ENCODE measurements at places on chromosomes 7 and 10.

DNA sequence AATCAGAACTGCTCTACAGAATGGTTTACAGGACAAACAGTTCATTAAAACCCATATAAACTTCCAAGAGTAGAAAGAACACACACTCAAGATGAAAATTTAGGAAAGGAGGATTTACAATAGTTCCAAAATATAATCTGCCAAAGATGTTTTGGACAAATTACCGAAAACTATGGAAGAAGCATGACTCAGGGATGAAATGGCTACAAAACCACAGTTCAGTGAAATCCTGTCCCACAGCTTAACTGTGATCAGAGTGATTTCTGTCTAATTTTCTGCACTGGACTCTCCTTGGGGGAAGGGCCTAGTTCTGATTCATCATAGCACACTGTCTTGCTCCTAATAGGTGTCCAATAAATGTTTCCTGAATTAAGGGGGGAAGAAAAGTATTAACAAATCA, 82.2 kb downstream of the HIPK2 start:
- no peak for DNase-seq

DNA sequence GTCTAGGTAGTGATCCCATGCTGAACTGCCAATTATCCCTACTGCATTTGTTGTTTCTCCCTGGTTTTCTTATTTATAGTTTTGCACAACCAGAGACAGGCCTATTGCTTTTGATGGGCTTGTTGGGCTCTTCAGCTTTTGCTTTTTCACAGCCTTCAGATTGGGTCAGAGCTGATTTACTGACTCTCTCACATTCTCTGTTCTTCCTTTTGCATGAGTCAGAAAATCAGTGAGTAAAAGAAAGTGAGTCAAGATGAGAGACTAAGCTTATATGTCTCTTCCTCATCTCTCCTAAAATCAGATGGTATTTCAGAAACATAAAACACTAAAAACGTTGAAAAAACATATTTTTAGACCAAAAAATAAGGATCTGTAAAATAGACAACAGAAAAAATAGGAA, 1135.4 kb downstream of the XPNPEP1 start:
- DNase-seq: no peak

DNA sequence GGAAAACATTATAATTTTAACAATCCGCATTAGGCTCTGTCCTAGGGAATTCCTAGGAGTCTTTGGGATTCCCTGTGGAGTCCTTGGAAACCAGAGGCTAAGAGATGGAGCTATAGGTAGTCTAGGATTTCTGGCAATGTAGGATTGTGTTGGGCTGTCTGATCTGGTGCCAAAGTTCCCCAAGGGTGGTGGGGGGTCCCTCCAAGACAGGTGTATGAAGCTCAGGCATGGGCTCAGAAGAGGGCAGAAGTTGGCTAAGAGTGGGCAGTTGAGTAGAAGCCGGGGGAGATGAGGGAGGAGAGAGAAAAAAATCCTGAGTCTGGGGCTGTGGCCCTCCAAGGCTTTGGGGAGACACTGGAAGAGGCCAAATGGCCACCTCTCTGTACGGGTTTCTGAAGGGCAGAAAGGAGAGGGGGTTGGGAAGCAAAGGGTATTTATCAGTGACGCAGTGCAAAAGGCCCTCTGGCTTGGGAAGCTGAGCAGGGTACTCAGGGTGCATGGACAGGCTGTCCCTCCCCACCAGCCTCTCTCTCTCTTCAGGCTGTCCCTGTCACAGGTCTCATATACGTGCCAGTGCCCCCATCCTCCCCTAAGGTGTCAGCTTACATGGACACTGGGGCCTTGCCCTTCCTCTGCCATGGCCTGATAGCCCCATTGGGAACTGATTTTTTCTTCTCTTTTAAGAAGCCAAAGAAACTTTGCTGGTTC, 929 bp downstream of the HOXA6 start:
- DNase-seq: no peak

DNA sequence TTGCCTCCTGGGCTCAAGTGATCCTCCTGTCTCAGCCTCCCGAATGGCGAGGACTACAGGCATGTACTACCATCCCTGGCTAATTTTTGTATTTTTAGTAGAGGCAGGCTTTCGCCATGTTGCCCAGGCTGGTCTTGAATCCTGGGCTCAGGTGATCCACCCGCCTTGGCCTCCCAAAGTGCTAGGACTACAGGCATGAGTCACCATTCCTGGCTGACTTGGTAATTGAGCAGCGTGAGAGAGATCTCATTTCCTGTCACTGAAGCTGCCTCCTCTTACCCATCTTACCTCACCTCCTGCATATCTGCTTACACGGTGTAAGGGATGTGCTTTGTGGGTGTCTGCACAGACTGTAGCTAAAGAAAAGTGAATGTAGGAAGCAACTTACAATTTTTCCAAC, 9.7 kb downstream of the IFIT3 start:
- no peak for DNase-seq

GRCh38 chr10:32326119-32326518, 20.8 kb downstream of the EPC1 start:
- no peak for DNase-seq

DNA sequence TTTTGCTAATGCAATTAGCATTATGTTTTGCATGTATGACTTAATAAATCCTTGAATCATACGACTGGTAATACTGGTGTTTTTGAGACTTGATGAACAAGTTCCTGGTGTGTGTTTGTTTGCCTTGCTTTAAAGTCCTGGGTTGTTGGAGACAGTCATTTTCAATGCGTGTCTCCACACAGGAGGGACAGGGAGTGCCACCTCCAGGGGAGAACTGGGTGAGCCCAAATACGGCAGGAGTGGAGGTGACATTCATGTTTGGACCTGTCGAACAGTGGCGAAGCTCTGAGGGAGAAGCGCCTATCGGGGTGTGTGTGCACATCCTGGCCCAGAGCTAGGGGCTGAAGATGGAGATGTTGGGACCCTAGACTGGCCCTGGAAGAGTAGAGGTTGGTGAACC, 43.8 kb downstream of the DAGLB start:
- no peak for DNase-seq

DNA sequence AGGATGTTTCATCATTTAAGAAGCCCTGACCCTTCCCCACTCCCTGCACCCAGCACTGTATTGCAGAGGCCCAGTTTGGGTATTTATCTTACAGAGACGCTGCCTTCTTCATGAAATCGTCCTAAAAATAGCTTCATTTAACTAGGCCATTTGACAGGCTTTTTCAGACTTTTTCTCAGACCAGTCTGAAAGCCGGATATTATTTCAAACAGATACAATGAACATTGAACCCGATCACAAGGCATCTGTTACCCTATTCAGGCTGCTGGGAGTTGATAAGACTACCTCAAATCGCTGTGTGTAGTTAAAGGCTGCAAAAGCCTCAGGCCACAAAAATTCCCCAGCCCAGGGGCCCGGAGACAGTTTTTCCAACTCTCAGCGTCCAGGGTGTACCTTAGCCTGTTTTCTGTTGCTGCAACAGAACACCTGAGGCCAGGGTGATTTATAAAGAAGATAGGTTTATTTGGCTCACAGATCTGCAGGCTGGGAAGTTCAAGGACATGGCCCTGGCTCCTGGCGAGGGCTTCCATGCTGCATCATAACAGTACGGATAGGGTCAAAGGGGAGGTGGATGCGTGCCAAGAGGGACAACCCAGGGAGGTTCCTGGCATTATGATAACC, 130.7 kb upstream of the SH2B2 start:
- DNase-seq: no peak

DNA sequence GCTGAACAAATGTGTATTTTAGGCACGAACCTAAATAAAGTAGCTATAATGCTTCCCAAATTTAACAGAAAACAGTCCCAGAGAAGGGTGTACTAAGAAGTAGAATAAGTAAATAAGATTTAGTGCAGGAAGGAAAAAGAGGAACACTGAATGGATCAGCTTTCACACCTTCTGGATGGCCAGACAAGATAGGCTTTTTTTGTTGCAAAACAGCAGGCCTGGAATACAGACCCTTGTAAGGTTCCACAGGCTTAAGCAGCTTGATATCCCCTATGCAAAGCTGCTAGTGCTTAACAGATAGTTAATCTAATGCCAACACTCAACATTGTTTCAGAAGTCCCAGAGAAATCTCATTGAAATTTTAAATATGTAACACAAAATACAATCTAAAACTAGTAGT, 328.1 kb upstream of the STEAP1 start:
- DNase-seq: no peak

GRCh38 chr7:36456138-36456537, 66.5 kb downstream of the ANLN start:
- no peak for DNase-seq

DNA sequence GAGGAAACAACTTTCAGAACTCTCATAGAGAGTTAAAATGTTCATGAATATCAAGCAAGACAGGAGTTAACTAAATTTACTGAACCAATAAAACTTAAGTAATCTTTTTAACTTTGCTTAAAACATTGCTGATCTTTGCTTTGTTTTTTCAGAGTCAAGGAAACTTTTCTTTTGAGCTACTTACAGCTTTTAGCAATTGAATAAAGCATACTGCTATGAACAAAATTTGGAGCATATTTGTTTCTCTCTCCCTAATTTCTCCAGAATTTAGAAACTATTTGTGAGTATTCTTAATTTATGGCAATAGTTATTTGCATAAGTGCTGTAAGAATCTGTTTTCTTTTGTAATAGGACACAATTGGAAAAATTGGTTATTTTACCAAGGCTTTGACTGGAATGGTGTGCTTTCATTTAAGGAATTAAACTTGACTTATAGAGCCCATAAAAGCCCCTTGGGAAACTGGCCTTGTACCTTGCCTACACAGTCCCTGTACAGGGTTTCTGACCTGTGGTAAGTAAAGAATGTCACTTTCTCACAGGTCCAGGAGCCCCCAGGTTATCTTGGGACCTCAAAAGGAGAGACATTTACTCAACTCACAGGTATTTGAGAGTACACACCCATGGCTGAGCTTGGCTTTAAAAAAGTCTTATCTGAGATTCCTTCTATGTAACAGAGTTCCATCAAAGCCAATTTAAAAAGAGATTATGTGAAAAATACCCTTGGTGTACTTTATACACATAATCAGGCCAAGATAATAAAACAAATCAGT, 23.3 kb upstream of the KIAA1549 start:
- DNase-seq: no peak

DNA sequence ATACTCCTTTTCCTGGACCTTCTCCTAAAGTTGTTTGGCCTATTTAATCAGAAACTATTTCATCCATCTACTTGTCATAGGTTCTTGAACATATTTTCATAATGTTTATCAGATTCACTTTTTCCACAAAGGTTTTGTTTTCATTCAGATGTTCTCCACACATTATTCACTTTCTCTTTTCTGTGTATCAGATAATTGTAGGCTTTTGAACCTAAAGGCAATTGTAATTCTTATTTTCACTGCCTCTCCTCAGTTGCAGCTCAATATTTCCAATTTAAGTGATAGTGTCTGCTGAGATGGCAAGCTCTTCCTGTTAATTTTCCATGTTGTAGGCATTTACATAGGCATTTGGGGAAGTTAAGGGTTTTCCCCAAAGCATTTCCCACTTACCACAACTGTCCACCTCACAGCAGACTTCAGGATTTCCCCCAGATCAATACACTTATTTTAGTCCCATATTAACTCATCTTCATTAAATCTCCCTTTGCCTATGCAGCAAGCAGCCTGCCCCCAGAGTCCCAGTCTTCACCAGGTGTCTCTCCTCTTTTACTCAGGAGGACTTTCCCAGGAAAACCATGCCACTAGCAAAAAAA, 12.3 kb upstream of the IKZF1 start:
- no peak for DNase-seq

DNA sequence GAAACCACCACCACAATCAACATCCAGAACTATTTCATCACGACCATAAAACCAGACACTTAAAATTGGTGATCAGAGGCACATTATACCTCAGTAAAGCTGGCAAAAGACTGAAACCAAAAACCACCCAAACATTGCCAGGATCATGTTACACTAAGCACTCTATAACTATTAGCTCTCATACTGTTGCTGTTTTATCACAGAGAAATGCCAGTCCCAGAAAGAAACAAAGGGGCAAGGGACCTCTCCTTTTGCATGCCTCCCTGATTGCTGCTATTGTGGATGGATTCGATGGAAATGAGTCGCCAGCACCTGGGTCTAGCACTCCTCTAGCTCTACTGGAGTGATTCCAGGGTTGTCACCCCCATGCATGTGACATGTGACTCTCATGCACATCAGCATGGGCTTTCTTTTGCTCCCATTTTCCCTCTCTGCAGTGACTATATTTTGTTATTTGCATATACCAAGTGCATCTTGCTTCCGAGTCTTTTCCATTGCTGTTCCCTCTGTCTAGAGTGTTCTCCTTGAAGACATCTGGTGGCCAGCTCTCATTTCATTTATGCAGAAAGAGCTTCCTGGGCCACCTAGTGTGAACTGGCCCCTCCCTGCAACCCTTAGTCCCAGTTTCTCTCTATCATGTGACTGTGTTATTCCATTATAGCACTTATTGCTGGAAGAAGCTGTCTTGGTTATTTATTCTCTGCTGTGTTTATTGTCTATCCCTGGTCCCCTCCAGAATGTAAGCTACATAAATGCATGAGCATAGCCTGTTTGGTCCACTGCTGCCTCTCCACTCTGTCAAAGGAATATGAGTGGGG, 300.6 kb downstream of the PLXNA4 start:
- DNase-seq: no peak

DNA sequence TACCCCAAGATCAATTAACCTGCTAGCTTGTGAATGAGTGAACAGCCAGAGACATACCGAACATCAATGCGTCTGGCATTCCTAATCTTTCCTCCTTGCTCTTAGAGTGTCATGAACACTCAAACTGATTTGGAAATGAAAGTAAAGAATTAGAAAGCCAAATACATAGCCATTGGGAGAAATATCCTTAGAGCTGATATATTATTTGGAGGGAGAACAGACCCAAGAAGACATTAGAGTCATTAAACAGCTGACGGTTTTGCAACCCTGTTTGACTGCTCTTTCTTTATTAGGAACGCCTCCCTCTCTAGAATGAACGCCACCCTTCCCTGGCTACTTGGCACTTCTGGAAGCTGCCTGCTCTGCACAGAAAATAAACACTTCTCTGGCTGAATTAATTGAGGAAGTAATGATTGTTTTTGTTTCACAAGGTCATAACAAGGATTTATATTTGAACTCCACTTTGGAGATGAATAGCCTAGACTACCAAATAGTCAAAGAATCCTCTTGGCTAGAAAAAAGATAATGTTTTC, 42.8 kb downstream of the CTTNBP2 start:
- DNase-seq: no peak

GRCh38 chr7:115449689-115450088, 527.8 kb downstream of the MDFIC start:
- no peak for DNase-seq

DNA sequence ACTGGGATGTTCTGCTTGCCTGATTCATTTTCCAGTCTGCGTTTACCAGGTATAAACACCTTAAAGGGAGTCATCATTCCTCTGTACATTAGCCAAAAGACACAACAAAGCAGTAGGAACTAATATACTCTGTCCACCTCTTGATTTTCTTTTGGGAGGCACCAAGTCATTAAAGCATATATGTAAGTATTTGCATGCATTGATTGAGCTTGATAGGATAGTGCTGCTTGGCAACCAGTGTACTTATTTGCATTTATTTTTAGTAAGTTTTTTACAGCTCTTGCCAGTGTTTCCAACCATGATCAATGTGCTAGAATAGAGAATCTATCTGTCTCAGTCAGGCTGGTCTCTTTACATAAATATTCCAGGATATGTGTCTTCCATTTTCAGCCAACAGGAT, 353.3 kb upstream of the SEMA3C start:
- DNase-seq: no peak

Data from activated naive CD4-positive, alpha-beta T cell treated with anti-CD3 and anti-CD28 coated beads, Interleukin-2, amount 50 U/mL, for 72 hours (primary cell).